Right kidney (tissue), 9 donors: ENCODE measurements at places on chromosomes 16 and 17.
A peak's percentile ranks its signal among the peaks of the same experiment; 100 is the strongest.

DNA sequence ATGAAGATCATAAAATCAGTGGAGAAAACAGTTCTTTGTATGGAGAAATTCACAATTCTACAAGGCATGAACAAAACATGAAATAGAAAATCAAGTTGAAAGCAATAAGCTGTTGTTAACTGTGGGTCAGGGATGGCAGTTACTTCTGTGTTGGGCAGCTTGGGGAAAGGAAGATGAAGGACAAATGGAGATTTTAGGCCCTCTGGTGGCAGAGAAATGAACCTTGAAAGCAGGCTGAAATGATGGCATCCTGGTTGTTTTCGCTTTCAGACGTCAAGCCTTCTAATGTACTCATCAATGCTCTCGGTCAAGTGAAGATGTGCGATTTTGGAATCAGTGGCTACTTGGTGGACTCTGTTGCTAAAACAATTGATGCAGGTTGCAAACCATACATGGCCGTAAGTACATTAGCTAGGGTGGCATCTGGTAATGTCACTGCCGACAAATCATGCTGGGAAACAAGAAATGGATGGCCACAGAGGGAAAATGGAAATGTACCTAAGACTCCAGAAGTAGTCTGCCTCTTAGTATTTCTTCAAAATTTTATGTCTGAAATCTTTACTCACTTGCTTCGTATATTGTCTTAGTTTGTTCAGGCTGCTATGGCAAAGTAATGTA is 108.9 kb downstream of the MAP2K6 start:
- no peak for DNase-seq

DNA sequence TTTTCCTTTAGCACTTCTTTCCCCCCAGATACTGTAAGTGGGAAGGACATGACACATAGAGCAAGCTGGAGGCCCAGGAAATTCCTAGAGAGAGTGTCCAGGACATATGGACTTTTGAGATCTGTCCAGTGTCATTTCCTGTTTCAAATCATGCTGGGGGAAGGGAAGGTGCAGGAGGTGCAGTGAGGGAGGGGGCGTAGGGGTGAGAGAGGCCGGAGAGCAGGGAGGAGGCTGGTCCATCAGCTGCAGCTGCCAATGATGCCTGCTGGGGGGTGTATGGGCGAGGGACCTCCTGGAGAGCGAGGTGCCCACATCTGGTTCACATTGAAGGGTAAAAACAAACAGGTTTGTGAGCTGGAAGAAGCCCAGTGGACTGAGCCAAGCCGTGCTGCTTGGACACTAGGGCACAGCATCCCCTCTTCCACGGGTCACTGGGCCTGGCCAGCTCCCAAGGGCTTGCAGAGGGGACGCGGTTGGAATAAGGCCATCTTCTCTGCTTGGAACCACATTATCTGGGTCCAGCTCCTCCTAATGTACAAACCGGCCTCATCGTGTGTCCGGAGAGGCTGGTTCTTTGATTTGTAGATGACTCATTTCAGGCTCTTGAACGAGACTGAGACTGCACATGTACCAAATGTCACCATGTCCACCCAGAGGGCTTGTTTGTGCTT is 70.4 kb upstream of the SMURF2 start:
- no peak for DNase-seq

GRCh38 chr16:76292218-76292617 is 15.0 kb downstream of the CNTNAP4 start:
- no peak for DNase-seq

GRCh38 chr16:55505333-55506015 is 3.4 kb upstream of the LPCAT2 start:
- DNase-seq, result no peak

GRCh38 chr17:266701-267667 is 85.5 kb upstream of the DOC2B start:
- peak; percentile 39 for DNase-seq

DNA sequence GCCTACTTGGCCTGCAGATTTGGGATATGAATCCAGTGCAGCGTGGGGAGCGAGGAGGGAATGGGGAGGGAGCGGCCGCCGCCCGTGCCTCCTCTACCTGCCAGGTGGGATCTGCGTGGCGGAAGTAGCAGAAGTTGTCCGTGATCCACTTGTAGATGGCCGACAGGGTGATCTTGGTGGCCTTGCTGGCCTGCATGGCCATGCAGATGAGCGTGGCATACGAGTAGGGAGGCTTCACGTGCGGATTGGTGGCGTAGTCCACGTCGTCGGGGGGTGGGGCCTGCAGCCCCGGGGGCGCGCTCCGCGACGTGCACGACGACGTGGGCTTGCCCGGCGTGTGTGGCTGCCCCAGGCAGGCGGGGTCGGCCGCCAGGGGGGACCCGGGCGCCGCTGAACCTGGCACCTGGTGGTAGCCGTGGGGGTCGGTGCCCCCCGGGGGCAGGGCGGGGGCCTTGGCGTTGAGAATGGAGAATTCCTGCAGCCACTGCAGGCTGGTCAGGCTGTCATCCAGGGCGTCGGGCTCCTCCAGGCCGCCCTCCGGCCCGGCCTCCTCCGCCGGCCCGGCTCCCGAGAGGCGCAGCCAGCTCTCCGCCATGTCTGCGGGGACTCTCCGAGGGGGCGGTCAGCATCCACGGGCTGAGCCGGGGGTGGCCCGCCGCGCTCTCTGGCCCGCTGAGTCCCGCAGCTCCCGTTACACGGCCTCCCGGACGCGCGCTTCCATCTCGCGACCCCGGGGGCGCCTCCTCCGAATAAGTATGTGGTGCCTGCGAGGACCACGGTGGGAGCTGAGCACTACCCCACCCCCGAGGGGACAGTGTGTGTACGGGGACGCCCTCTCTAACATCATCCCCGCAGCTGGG is 1.0 kb downstream of the FOXJ1 start:
- peak; percentile 67 for DNase-seq

DNA sequence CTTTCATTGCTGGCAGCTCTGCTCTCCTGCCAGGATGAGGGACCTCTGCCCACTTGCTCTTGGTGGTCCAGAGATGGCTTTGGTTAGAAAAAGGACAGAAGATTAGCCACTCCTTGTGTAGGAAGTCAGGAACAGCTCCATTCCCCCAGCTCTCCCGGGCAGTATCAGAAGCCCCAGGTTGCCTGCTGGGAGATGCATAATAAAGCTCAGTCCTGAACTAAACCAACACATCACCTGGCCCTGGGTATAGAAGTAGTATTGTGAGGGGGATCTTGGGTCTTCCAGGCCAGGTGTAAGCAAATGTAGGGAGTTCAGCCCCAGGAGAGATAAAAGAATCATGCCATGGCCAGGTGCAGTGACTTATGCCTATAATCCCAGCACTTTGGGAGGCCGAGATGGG is 52.4 kb downstream of the NEUROD2 start:
- no peak for DNase-seq

DNA sequence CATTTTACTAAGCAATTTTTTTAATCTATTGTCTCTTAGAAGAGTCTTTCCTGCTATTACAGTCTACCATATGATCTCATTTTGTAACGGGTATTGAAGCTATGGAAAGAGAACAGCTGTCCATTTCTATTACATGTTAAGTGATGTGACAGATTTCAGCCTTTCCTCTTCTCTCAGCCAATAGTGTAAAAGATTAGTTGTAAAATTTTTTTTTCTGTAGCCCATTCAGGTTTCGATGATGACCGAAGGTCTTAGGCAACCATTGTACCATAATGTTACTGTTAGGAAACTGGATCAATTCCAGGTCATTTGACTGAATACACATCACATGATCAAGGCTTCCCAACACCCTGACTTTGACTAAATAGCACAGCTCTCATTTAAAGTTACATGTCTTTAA is 147.6 kb upstream of the HLF start:
- no peak for DNase-seq

DNA sequence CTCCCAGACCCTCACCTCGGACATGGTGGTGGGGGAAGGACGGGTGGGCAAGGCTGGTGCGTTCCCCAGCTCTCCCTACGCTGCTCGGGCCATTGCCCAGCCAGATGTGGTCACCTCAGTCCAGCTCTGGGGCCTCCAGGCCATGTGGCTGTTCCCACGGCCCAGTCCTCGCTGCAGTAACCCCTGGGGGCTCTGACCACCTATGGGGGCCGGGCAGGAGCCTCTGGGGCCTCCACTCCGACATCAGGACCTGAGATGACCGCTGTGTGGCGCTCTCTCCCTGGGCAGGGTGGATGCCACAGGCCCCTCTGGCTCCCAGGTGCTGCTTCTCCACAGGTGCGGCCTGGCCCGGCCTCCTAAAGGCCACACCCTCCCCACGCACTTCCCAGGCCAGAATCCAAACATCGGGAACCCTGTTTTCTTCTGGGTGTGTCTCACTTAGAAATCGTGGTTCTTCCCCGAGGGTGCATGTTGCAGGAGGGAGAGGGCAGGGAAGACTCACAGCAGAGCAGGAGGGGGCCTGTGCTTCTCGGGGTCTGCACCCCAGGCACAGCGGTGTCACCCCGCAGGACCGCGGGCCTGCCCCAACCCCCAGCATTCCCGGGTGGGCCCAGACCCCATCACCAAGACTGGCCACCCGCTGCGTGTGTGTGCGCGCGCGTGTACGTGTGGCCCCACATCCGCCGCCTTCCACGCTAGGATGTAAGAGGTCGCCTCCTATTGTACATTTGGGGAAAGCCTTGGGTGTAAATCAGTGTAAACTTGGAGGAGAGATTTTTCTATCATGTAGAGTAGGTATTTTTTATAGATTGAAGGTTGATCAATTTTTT is 5.9 kb upstream of the CAPN15 start:
- DNase-seq, result no peak

DNA sequence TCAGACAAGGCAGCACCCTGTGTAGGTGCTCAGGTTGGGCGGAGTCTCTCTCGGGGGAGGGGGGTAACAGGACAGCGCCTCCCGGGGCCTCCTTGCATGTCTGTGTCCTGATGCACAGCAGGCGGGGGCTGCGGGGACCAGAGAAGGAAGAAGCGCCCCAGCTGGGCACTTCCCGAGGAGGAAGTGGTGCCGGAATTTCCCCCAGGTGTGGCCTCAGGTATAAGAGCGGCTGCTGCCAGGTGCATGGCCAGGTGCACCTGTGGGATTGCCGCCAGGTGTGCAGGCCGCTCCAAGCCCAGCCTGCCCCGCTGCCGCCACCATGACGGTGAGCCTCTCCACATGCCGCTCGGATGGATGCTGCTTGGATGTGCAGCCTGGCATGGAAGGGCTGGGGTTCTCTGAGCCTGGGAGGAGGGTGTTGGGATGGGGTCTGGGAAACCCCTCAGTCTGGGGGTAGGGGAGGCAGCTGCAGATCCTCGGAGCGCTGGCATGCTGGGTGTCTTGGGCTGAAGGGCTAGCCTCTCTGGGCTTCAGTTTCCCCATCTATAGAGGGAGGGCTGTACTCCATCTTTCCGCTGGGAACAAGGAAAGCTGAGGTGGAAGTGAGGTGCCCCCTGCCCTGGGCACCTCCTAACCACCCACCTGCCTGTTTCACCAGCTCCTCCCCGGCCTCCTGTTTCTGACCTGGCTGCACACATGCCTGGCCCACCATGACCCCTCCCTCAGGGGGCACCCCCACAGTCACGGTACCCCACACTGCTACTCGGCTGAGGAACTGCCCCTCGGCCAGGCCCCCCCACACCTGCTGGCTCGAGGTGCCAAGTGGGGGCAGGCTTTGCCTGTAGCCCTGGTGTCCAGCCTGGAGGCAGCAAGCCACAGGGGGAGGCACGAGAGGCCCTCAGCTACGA is at the start of gene IL17C:
TSS of gene IL17C (plus strand) at position 250 of the 908 bp plus-strand sequence. CDS start at position 320, 70 bp downstream.
- DNase-seq, result no peak

- no peak for DNase-seq
These were observed 18.4 kb downstream of the KIFC3 start for GRCh38 chr16:57783883-57784282.

DNA sequence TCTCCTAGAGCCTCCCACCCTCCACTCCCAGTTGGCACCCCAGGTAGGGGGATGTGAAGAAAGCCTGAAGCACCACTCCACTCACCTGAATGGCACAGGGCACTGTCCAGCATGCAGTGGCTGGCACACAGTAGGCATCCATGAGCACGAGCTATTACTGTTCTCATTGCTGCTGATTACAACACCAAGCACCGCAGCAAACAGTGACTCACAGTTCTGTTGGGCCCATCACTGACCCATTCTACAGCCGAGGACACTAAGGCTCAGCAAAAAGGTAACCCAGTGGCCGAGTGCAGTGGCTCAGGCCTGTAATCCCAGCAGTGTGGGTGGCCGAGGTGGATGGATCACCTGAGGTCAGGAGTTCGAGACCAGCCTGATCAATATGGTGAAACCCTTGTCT is 2.7 kb downstream of the ZSCAN10 start:
- no peak for DNase-seq

DNA sequence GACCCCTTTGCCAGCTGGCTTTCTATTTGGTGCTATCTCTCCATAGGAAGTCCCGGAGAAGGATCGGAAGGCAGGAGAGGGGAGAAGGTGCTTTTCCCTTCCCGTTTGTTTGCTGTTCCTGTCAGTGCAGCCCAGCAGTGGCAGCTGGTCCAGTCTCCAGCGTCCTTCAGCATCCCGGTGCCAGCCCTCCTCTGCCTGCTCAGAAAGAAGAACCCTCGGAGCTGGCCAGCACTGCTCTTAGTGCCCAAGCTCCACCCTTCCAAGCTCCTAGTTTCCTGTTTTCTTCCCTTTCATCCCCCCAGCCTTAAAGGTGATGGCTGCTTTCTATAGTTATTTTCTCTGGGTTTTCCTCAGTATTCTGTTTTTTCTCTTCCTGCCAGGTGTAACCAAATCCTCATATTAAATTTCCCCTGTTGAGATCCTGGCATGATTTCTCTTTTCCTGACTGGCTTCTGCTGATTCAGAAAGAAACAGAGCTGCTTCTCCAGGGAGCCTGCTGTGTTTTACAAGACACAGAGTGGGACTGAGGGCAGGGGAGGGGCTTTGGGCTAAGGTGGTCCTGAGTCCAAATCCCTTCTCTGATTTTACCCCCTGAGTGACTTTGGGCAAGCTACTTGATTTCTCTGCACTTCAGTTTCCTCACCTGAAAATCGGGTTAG is 186.8 kb downstream of the COPRS start:
- no peak for DNase-seq

- no peak for DNase-seq
These were observed 424.7 kb upstream of the MAF start for GRCh38 chr16:80025236-80025635.

DNA sequence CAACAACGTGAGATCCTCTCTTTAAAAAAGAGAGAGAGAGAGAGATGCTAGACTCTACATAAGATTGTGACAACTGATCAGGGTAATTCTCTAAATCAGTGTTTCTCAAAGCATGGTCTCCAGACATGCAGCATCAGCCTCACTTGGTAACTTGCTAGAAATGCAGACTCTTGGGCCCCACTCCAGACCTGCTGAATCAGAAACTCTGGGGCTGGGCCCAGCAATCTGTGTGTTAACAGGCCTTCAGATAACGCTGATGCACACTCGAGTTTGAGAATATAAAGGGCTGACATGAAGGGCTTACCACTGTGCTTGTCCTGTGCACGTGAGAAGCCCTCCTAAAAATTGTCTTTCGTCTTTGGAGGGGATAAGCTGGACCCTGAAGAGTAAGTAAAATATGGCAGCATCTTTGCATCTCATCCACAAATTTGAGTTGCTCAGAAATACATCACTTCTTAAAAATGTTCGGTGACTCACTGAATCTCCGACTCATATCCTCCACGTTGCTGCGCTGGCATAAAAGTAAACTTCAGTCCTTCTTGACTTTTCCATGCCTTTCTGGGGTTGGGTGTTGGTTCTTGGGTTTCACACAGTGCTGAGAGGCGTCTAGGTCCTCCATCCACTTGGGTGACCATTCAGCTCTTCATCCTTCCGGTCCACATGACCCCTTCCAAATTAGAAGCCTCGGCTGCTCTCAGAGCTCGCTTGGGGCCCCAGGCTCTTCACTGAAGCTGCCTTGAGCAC is 26.1 kb upstream of the KDM8 start:
- DNase-seq, result no peak

GRCh38 chr17:726271-726919 is 6.0 kb upstream of the TLCD3A start:
- no peak for DNase-seq

- no peak for DNase-seq
These were observed 1.4 kb upstream of the SLX4 start for GRCh38 chr16:3612510-3613466.

GRCh38 chr16:73190256-73190655 is 142.3 kb upstream of the ZFHX3 start:
- no peak for DNase-seq
